ENCODE measurements at places on chromosomes 16 and 17.

- DNase-seq: no peak
Measured at GRCh38 chr17:7215136-7215638, 4.4 kb downstream of the DLG4 start.

- no peak for DNase-seq
Measured at GRCh38 chr17:68328676-68329075, 37.4 kb downstream of the ARSG start.

DNA sequence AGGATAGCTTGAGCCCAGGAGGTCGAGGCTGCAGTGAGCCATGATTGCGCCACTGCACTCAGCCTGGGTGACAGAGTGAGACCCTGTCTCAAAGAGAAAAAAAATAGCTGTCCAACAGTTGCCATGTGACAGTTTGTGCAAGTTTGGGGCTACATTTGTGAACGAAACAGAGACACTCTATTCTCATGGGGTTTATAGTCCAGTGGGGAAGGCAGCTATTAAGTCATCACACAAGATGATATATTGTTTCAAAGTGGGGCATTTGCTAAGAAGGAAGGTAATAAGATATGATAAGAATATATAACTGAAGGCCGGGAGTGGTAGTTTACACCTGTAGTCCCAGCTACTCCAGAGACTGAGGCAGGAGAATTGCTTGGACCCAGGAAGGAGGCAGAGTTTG, 73.3 kb downstream of the RBBP6 start:
- no peak for DNase-seq

DNA sequence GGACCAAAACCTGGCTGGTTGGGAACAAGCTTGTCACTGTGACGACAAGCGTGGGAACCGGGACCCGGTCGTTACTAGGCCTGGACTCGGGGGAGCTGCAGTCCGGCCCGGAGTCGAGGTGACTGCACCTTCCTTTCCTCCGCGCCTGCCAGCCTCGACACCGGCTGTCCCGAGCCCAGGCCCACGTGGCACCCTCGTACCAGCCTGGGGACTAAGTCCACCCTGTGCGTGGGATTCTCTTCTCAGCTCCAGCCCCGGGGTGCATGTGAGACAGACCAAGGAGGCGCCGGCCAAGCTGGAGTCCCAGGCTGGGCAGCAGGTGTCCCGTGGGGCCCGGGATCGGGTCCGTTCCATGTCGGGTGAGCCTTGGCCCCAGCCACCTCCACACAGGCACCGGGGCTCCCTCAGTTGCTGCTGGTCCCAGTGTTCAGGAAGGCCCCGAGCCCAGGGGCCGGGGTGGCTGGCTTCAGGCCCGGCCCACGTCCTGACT, 31.6 kb downstream of the TSC2 start:
- DNase-seq: no peak

DNA sequence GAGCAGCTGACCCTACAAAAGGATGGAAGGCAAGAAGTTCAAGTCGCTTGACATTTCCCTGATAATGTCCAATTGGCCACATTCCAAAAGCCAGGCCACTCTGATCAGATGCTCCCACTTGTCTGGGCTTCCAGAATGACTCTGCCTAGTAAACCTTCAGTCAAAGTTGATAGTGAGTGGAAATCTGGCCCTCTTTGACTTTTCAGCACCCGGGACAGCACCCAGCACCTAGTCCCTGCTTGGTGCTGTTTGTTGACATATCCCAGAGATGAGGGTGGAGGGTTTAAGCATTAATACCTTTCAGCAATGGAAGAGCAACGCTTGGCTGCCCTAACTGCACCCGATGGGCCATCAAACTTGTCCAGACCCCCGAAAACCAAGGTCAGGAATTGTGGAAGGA, 131.3 kb downstream of the AIPL1 start:
- DNase-seq: no peak
